ENCODE measurements at places on chromosomes 5 and 9. TPM values are rescaled to one million over a fixed set of nuclear protein-coding genes. Genes with fewer than 3 reads are reported as not detected.

- DNase-seq: no peak
Observed at GRCh38 chr5:173355561-173355960, 27.3 kb upstream of the STC2 start.

DNA sequence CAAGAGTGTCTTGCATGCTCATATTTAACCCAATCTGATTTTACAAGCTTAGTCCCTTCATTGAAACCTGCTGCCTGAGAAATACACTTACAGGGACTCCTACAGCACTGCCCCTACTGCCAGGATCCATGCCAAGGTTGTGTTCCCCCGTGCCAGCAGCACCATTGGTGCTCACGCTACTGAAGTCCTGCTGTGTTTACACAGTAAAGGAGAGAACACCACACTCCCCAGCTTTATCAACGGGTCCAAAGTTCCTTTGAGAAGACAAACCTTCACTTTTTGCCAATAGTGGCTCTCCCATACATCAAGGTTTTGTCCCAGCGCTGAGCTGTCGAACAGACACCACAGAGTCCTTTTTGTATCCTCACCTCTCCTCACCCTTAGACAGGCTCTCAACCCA lies 155.1 kb upstream of the WWC1 start:
- DNase-seq: no peak

DNA sequence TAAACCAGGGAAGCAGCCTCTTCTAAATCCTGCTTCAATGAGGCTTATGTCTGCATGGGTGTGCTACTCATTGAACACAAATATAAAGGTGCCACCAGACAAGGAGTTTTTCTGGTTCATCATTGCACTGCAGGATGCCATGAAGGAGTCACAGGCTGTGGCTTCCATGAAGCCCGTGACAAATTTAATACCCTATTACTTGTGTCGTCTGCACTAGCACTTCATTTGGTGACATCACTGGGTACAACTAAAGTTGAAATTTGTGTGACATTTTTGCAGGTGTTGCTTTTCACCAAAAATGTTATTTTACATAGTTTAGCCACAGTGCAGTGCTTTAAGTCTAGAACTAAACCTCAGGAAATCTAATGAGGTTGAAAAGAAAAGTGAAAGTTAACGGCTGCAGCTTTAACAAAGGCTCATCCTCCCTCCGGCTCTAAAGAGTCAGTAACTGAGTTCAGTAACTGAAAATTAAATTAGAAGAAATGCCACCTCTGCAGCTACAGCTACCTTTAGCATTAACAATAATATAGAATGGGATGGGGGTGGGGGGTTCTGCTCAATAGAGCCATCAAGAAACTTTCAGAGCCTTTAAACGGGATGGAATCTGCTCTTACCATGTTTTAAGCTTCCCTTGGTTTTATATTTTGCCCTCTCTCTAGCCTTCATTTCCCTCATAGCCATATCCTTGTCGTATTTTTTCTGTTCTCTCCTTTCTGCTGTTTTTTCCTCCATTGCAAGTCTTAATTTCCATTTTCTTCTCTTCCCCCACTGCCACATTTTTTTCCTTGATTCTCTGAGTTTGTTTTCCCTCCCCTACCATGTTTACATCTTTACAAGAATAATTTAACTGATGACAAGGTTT lies 233.8 kb upstream of the TMEM161B start:
- no peak for DNase-seq

DNA sequence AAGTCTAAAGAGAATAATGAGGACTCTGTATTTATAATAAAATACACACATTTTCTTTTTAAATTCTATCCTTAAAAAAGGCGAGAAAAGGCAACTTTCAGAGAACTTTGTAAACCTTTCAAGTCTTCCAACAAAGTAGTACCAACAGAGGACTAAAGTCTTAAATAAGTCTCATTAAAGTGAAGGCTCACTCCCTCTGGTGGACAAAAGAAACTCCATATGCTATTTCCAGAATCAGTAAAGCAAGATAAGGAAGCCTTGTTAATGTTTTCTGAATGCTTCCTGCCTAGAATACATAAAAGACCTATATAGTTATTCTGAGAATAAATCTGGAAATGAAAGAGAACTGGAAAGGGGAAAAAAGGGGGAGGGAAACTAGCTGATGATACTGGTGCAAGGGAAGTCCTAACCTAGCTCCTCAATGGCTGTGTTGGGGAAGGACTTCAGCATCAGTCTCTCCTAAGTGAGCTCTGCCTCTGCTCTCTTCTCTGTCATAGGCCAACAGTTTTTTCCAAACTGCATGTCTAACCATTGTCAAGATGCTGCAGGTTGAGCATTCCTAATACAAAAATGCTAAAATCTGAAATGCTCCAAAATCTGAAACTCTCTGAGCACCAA lies 7.2 kb downstream of the HMGCS1 start:
- DNase-seq: no peak

DNA sequence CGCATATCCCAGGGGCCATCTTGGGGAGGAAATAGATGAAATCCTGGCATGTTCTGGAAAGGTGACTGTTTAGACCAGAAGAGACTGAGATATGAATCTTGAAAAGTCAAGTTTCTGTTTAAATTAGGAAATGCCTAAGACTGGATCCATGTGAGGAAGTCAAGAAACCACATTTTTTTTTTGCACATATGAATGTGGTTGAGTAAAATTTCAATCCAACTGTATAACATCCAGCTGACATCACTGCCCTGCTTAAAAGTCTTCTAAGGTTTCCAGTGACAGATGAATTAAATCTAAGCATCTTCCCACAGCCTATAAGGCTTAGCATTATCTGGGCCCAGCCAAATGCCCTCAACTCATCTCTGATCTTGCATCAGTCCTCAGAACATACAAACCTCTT lies 47.7 kb upstream of the TCERG1 start:
- no peak for DNase-seq

GRCh38 chr5:9207817-9208418 lies 338.0 kb downstream of the SEMA5A start:
- no peak for DNase-seq

GRCh38 chr5:146919304-146919703 lies 40.7 kb upstream of the PPP2R2B start:
- no peak for DNase-seq

GRCh38 chr9:78407636-78408312 lies 110.8 kb downstream of the PSAT1 start:
- no peak for DNase-seq

GRCh38 chr5:43750809-43751208 lies 147.8 kb downstream of the NNT start:
- no peak for DNase-seq

DNA sequence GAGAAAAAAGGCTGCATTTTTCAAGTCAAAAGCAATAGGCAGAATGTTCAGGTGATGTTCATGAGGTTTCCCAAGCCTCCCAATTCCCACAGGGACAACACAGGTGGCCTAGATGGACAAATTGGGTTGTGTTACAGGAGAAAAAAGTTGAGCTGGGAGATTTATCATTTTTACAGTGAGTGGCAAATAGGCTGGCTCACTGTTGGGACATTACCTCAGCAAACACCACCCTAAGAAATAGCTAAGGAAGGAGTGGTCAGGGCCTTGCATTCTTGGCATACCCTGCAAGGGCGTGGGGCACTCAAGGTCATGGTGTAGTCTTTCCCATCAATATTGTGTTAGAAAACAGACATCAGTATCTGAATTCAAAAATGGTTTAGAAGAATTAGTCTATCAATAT lies 23.3 kb upstream of the CPLANE1 start:
- DNase-seq: peak; percentile 14

GRCh38 chr9:36813154-36813553 lies 220.9 kb downstream of the PAX5 start:
- DNase-seq: no peak

DNA sequence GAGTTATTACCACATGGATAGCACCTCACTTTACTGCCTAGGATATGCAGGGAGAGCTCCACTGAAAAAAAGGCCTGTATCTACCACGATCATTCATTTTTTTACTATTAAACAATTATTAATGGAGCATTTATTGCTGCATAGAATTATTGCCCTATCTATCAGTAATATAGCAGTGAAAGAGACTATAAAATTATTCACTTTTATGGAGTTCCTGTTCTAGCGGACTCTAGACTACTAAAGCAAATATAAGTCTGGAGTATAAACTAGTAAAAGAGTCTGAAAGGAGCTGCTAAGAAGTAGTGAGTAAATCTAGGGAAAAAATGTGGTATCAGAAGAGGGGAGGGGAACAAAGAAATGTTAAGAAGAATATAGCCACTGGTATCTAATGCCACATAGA lies 150.4 kb upstream of the CYLC2 start:
- DNase-seq: no peak

DNA sequence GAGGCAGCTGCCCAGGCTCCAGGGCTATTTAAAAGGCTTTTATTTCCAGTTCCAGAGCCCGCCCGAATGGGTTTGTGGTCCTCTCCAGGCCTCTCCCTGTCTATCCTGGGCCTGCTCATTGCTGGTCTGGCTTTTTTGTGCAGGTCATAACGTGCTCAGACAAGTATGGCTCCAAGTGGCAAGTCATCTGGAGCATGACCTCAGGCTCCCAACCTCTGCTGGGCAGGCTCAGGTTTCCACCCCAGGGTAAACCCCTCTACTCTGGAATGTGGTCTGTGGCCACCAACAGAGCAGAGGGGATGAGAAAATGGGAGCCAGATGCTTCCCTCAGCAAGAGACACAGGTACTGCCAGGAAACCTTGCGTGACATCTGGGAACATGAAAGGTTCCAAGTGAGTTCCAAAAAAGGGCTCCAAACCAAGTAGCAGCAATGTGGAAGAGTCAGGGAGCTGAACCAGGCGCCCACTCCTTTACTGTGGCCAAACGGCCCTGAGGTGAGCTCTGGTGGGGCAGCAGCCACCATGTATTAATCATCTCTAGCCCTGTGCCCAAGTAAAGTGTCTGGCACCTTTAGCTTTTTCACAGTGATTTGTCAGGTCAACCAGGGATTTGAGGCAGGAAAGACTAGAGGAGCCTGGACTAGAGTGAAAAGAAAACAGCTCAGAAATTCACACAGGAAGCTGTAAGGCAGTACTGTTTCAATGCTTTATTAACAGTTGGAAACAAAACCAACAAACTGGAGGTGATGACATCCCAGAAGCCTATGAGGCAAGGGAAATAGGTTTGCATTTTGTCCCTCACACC lies 25.7 kb downstream of the PCDHGC5 start:
- no peak for DNase-seq

DNA sequence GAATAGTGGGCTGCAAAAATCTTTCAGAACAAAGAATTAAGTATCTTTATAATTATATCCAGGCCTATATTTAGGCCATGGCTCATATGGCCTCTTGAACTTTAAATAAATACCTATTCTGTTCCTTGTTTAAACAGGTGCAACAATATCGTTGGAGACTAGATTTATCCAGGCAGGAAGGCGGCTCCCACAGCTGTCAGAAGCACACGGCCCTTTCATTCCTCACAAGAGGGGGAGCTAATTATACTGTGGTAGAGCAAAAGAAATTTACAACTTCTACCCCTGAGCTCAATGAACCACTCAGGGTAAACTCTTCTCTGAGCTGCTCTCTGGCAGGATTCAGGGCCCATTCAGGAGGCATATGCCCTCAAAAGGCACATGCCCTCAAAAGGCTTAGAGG lies 31.3 kb downstream of the TMEM174 start:
- DNase-seq: no peak

DNA sequence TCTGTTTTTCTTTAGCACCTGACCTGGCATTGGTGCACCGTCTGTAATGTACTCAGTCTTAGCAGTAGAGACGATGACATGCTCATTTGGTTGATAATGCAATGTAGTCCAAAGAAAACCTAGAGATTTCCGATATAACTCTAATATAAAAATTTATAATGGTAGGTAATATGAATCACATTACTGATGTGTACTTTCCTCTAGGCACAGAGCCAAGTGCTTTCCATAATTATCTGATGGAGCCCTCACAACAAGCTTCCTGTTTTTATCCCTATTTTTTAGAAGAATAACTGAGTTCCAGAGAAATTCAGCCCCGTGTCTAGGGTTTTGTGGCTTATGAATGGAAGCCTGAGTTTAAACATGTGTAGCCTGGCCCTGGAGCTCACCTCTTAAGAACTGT lies 53.7 kb downstream of the KDM4C start:
- no peak for DNase-seq

GRCh38 chr9:82183181-82183860 lies 194.7 kb downstream of the SPATA31D1 start:
- DNase-seq: no peak

DNA sequence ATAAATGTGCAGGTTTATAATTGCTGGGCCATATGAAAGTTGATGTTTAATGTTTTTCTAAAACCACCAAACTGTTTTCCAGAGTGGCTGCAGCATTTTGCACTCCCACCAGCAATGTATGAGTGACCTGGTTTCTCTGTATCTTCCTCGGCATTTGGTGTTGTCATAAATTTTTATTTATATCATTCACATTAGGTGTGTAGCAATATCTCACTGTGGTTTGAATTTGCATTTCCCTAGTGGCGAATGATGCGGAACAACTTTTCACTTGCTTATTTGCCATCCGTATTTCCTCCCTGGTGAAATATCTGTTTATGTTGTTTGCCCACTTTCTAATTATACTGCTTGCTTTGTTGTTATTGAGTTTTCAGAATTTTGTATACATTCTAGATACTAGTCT lies 295.7 kb upstream of the TUT7 start:
- DNase-seq: no peak

- DNase-seq: no peak
Observed at GRCh38 chr5:81424728-81425127, 30.8 kb upstream of the ACOT12 start.

GRCh38 chr5:71732011-71732410 lies 12.9 kb downstream of the CARTPT start:
- DNase-seq: no peak

DNA sequence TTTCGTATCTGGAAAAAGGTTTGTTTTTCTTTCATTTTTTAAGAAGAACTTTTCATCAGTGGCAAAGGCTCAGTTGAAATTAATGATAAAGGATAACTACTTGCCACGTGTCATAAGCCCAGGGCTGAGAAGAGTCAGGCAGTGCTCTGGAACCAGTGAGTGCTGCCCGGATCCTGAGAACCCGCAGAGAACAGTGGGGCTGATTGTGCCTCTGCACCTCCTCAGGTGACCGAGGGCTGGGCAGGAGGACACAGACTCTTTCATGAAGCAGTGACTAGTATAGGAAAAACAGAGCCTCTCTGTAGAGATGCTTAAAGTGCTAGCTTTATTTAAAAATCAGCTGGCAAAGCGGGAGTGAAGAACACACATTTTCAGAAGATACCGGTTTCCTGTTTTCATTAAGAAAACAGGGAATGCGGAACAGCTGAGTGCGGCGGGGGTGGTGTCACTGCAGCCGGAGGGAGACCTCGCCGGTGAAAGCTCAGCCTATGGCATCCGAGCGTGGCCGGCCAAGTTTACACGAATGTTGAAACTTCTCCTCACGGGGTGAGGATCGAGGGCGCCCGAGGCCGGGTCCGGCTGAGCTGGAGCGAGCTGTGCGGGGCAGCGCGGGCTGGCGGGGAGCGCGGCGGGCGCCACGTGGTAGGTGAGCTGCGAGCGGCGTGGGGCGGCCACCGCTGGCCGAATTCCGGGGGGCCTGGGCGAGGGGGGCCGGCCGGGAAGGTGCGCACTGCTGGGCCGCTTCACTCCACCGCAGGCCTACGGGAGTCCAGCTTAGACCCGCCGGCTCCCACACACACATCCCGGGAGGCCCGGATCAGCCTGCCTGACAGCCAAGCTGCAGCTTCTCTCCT lies 134.7 kb upstream of the DMRT1 start:
- peak; percentile 84 for DNase-seq

Gene PTBP3
- 48.6 TPM for total RNA-seq

Gene GNAQ
- 33.8 TPM for total RNA-seq

Gene ICE1
- total RNA-seq: 7.8 TPM

Gene SOHLH1
- total RNA-seq: not detected

Gene PCBD2
- total RNA-seq: 7.2 TPM

Gene PCDHA1
- not detected for total RNA-seq

Gene SCGB3A1
- 2.8 TPM for total RNA-seq

Gene NEURL1B
- 2.9 TPM for total RNA-seq

Gene COL15A1
- 43.4 TPM for total RNA-seq

Gene CYLC2
- total RNA-seq: not detected

Gene TSC1
- total RNA-seq: 34.5 TPM

Gene CENPP
- 2.7 TPM for total RNA-seq

Gene IFT74
- 6.9 TPM for total RNA-seq

Data from pancreas (tissue), 10 donors.